ENCODE measurements at places on chromosomes 6 and 20.

DNA sequence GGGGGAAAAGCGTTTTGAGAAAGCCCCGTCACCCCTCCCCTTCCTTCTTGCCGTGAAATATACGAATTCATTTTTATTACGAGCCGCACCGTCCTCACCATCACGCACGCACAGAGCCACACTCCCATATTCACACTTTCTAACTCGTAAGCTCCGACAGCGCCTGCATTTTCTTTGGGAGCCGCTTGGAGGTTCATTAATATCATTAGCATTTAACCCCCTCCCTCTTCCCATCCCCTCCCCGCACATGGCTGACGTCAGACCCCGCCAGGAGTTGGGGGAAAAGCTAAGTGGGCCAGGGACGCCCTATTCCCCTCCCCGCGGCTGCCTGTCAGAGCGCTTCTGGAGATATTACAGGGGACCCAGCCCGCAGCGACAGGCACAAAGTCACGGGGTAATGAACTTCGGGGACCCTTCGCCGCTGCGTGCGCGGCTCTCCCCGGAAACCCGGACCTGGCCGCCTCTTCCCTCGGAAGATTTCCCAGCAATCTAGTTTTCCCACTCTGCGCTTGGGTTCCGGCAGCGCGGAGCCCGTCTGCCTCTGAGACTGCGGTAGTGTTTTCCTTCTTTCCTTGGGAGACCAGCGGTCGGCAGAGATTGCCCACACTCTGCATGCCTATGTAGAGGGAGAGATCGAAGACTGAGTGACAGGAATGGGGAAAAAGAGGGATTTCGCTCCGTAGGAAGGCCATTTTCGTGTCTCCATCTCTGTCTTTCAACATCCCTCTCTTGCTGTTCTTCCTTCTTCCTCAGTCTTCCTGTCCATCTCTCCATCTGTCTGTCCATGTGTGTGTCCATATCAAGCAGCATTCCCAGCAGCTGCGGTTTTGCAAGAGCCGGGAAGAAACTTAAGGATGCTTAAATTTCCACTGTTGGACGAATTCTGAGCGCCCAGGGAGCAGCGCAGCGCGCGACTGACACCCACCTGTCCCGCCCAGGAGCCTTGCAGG is at the start of gene NR2E1:
TSS of gene NR2E1 (plus strand) at position 309 of the 950 bp plus-strand sequence. CDS start 744 bp downstream, outside the sequence.
- DNase-seq = peak; percentile 61

- no peak for DNase-seq
Observed at GRCh38 chr20:63553933-63554290, at the start of gene FNDC11. FNDC11 (plus strand) TSS chr20:63554159; CDS start chr20:63555664, 1,505 bp downstream.

- DNase-seq = peak; percentile 62
Observed at GRCh38 chr6:43242908-43243663, at the start of gene TTBK1. TTBK1 (plus strand) TSS chr6:43243481; CDS start chr6:43246661, 3,180 bp downstream.

DNA sequence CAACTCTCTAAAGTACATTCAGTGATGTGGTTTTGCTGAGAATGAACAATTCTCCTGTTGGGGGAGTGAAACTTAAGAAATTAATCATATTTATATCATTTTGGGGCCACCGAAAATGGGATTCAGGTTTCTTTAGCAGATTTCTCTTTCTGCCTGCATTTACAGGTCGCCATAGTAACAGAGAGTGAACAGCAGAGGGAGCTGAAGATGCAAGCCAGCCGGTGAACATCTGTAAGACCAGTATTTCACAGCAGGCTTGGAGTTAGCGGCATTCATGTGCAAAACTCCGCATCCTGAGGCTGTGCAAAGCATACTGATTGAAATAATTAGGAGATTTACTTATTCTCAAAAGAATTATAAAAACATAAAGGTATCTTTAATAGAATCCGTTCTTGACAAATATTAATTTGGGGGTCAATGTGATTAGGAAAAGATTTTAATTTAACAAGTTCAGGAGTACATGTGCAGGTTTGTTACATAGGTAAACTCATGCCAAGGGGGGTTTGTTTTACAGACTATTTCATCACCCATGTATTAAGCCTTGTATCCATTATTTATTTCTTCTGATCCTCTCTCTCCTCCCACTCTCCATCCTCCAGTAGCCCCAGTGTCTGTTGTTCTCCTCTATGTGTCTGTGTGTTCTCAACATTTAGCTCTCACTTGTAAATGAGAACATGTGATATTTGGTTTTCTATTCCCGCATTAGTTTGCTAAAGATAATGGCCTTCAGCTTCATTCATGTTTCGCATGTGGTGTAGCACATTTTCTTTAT is 17.8 kb upstream of the HSF2 start:
- DNase-seq = peak; percentile 69

GRCh38 chr20:61737812-61738443 is 327.8 kb downstream of the TAF4 start:
- no peak for DNase-seq

GRCh38 chr6:71254323-71254722 is 34.3 kb upstream of the OGFRL1 start:
- DNase-seq = no peak

- DNase-seq = no peak
Observed at GRCh38 chr20:61535956-61536355, 283.9 kb downstream of the CDH4 start.

DNA sequence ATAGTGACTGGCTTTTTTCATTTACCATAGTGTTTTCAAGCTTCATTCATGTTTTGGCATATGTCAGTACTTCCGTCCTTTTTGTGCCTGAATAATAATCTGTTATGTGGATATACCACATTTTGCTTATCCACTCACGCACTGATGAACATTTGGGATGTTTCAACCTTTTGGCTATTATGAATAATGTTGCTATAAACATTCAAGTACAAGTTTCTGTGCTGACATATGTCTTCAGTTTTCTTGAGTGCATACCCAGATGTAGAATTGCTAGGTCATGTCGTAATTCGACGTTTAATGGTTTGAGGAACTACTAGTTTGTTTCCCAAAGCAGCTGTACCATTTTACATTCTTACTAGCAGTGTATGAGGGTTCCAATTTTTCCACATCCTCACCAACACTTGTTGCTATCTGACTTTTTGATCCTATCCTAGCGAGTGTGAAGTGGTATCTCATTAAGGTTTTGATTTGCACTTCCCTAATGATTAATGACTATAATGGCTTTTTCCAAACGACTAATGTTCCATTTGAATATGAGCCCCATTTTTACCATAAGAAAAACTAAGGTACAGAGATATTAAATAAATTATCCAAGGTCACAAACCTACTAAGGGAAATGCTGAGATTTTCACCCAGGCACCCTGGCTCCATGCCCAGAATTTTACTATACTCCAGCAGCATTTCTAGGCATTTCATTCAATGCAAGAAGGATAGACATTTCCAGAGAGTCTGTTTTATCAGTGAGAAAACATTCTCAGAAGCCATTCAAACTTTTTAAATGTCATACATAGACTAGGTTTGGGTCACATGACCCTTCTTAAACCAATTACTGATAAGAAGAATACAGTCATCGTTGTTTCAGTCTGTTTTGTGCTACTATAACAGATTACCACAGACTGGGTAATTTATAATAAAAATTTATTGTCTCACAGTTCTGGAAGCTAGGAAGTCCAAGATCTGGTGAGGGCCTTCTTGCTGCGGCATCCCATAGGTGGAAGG is 71.1 kb upstream of the RUNX2 start:
- no peak for DNase-seq

DNA sequence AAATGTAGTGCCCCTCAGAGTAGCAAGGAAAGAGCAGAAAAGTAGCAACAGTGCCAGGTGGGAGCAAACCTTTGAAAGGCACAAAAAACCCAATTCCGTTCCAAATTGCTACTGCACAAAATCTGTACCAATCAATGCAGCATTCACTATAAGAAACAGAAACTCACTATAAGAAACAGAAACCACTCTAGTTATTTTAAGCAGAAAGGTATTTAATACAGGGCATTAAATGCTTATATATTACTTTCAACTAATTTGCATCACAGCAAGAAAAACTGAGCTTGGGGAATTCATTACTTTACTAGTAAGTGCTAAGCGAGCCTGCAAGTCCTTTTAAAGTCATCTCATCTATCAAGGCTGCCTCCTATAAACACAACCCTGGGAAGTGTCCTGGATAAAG is 116.5 kb upstream of the OLIG3 start:
- no peak for DNase-seq

All from activated CD8-positive, alpha-beta memory T cell treated with anti-CD3 and anti-CD28 coated beads for 24 hours (primary cell).